ENCODE measurements at places on chromosomes 3 and 15.

DNA sequence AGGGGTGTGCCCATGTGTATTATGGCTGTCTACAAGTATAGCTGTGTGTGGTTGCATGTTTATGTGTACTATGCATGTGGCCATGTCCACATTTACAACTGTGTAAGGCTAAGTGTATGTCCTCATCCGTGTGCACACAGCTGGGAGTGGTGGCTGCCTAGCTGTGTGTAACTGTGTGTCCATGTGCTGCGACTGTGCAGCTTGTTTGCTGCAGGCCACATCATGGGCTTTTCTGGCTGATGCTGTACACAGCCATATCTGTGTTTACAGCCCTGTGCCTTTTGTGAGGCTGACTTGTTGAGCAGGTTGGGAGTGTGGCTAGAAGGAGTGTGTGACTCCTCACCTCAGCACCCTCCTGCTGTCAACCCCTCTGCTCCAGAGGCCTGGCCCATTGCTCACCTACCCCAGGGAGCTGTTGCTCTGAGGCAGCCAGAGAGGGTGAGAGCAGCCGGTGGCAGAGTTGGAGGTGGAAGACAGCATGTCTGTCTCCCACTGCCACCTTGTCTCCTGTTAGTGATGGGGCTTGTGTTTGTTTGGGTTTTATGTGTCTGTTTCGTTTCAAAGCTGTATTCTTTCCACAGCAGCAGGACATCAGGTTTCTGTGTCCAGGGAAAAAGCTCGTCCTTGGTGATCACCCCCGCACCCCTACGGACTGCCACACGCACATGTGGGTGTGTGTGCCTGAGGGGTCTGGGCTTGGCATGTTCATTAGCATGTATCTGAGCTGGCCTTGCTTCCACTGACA, 1.4 kb upstream of the GRM2 start:
- no peak for DNase-seq

DNA sequence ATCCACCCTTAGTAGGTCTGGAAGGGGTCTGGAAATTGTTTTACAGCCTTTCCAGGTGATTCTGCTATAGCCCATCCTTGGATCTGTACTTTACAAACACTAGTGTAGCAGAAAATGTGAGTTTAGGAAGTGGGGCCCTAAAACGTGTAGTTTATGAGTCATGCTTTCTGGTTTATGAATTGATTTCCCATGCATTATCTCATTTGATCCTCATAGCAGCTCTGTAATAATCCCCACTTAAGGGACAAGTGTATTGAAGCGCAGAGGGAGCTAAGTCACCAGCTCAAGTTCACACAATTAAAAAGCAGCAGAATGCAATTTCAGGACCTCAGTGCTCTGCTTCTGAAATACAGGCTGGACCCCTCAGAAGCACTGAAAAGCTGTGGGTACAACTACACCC, 22.7 kb upstream of the STARD5 start:
- no peak for DNase-seq

DNA sequence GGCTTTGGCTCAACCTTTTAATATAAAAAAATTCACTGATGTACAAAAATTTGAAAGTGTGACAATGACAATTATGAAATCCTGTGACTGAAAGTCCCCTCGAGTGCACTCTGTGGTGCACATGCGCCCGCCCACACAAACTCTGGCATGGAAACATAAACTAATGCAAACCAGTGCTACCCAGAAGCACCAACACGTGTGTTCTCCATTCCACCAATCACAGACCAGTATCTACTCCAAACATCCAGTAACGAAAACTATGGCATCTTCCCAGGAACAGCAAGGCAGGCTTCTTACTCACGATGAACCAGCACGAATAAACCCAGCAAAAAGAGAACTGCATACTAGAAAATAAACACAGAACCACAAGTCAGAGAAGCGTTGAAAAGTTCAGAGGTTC, 11.7 kb upstream of the NMB start:
- no peak for DNase-seq

- peak; percentile 14 for DNase-seq
Observed at GRCh38 chr3:180680097-180680430, 775 bp upstream of the CCDC39 start.

DNA sequence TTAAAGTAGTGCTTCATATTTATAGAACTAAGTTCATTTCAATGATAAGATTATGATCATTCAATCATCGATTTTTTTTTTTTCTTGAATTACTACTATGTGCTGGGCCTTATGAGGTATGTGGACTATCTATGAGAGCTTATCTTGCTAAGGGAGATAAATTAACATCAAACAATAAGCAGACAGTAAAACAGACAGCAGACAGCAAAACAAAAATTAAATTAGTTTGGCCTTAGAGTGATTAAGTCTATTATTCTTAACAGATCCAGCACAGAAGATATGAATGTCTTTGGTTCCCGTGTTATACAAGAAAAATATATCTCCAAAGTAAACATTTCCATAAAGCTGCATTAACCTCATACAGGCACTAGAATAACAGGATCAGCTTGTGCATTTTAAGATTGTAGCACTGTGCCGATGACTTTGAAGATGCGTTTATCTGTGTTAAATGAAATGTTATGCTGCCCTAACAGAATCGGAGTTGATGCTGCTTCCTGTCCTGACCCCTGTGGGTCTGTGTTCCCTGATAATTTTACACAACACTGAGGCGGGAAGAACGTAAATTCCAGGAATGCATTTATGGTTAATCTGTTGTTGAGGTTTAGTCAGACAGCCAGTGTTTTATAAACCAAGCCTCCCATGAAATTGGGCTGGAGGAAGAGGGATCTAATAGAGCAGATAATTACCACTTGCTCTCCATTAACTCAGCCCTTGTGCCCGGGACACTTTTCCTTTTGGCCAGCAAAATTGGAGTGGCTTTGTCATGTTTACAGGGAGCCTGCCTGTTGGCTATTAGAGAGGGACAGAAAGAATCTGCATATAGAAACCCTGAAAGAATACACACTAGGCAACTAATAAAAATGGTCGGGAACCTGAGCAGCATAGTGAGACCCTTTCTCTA, 80.8 kb downstream of the GHSR start:
- no peak for DNase-seq

GRCh38 chr3:8443829-8444791, 57.5 kb upstream of the LMCD1 start:
- DNase-seq = peak; percentile 47

- no peak for DNase-seq
Observed at GRCh38 chr15:94421706-94422105, 190.3 kb downstream of the MCTP2 start.

DNA sequence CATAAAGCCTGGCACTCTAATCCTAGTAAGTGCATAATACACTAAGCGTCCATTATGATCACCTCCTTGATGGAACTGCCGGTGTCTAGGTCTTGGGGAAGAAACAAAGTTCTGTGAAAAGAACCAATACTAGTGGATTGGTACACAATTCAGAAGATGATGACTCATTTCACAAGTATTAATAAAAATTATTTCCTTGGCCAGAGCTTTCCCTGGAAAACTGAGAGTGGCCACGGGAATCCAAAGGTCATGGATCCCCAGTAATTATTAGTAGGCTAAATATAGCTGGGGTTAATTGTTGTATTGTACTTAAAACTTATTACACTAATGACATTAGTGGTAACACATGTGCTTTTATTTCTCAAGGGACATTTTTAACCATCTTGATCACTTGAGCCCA, 808.0 kb upstream of the NR2F2 start:
- DNase-seq = no peak

DNA sequence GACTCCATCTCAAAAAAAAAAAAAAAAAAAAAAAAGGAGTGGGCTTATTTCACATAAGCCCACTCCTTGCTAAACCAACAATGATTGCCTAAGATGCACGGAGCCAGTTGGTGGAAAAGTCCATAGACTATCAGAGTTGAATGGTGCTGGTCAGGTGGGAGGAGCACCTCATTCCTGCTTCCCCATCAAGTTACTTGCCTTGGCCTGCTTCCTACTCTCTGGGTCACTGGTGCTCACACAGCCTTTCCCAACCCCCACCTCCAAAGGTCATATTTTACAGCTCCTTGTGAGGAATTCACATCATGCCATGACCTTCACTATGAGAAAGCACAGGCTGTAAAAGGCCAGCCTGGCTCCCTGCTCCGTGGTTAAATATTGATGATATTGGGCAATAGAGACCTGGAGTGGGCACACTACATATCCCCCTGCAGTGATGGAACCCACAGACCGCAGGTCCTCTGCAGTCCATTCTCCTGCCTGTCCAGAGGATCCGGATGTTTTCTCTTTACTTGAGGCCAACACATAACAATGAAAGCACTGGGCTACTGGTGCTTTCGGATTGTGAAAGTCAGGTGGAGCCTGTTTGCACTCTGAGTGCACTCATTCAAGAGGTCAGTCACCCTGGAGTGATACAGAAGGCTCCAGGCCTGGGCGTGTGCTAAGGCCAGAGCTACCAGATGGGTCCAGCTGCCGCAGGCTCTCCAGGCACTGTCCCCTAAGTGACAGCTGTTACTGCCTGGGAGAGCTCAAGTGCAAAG, at the start of gene SLC51B:
Gene SLC51B (plus strand): TSS at position 664 of the 758 bp plus-strand sequence. CDS start 4,618 bp downstream, outside the sequence.
- no peak for DNase-seq

DNA sequence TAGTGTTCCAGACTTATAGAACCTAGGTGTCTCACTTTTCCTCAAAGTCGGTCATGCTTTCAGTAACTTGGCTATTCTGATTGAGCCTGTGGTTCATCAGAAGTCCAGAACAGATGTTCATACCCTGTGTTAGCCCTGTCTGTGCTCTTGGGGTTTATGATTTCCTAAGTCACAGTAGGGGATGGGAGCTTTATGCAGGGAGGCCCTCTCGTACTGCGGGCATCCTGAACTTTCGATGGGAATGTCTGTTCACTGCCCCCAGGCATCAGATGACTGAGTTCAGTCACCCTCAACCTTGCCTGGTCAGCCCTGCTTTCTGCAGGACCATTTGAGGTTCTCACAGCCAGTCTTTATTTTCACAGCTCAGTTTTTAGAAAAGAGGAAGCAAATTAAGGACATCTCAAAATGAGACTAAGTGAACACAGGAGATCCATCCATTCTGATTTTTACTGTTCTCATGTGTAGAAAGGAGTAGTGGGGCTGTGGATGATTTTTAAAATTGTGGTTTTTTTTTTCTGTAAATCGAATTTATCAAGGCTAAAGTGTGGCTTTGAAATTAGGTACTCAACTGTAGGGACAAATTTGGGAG, 71.3 kb downstream of the CMTM8 start:
- no peak for DNase-seq

GRCh38 chr3:195458316-195458717, 15.5 kb upstream of the ACAP2 start:
- no peak for DNase-seq

- no peak for DNase-seq
Observed at GRCh38 chr3:82078246-82078645, 316.8 kb upstream of the GBE1 start.

GRCh38 chr15:67462875-67463274, 58.1 kb upstream of the C15orf61 start:
- DNase-seq = no peak

- DNase-seq = peak; percentile 29
Observed at GRCh38 chr3:2511356-2511755, 412.7 kb downstream of the CNTN4 start.

DNA sequence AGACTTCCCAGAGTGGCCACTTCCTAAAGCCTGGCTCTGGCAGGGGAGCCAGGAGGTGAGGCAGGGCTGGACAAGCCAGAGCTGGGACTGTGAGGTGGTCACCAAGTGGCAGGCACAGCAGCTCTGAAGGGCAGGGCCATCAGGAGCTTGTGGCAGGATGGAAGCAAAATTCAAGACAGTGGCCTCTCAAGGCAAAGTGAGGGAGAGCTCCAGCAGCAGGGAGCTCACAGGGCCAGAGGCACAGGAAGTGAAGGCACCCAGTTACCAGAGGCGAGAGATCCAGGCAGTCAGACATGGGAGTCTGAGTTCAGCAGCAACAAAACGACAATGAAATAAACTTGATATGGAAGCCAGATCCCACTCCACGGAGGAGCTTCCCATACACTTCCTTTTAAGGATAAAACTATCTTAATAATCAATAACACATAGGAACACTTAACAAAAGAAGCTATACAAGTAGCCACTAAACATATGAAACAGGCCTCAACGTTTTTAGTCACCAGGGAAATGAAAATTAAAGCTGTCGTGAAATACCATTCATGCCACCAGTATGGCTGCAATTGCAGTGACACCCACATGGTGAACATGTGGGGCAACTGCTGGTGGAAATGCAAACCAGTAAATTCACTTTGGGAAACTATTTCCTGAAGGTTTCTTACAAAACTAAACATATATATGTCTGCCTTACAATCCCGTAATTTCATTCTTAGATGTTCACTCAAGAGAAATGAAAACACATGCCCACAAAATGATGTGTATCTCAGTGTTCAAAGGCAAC, 35.4 kb upstream of the TMEM158 start:
- DNase-seq = no peak

GRCh38 chr3:197718891-197719290, 17.8 kb downstream of the RUBCN start:
- DNase-seq = no peak

GRCh38 chr15:85073556-85074194, 92.0 kb downstream of the PDE8A start:
- DNase-seq = no peak

DNA sequence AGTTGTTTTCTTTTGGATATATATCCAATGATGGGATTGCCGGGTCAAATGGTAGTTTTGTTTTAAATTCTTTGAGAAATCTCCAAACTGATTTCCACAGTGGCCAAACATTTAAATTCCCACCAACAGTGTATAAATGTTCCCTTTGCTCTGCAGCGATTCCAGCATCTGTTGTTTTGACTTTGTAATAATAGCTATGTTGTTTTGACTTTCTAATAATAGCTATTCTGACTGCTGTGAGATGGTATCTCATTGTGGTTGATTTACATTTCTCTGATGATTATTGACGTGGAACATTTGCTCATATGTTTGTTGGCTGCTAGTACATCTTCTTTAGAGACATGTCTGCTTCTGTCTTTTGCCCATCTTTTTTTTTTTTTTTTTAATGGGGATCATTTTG, 332.2 kb upstream of the GBE1 start:
- no peak for DNase-seq

GRCh38 chr3:50633230-50633790, 16.4 kb downstream of the MAPKAPK3 start:
- DNase-seq = no peak

- no peak for DNase-seq
Observed at GRCh38 chr3:136916223-136916622, 41.6 kb upstream of the IL20RB start.

All from midbrain (tissue), 1 donor.